ENCODE measurements at places on chromosomes 12 and 14.

DNA sequence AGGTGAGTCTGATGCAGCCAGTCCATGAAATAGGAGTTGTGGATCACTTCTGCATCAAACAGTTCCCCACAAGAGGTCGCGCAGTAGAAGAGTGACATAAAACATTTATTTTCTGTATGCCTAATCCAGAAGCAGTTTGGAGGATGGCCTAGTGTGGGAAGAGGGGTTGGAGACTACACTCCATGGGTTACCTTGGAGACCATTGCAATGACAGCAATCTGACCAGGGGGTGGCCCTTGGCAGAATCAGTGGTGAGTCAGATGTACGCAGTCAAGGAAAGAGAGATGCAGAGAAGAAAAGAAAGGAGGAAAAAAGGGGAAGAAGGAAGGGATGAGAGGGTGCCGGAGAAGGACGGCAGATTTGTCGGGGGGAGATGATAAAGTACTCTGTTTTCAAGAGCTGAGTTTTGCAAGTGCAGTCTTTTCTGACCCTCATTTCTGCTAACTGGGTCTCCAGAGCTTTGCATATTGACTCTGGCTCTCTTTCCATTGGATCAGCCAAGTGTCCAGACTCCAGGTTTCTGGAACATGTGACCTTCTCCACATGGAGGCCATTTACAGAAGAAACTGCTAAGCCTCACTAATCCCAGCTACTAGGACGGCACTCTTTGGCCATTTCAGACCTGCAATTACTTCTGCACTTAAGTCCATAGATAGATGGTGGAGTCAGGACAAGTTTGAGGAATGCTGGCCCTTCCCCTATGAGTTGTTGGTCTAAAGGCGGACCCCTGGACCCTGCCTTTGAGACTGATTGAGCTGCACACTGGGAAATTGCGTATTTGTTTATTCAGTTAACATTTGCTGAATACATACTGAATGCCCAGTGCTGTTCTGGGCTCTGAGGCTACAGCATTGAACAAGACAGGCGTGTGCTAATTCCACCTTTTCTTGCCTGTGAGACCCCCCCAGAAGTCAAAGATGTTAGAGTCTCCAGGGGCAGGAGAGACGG, 424.2 kb downstream of the BCL11B start:
- no peak for DNase-seq

- DNase-seq = no peak
Observed at GRCh38 chr12:42946871-42947381, 357.4 kb upstream of the PRICKLE1 start.

DNA sequence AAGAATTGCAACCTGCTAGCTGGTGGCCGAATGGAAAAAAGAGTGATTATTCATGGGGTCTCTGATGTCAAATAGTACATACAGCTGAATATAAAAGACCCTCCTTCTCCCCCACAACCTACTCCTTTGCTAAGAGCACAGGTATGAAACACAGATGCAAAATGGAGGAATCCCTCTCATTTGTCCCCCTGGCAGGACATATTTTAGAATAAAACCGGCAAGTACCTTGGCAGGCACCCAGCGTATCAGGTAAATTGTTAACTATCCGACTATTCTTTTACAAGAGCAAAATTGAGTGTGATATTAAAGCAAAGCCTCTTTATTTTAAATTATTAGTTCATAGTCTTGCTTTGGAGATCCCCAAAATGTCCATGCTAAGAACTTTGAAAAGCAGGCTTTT, 73.7 kb upstream of the USP44 start:
- DNase-seq = no peak

DNA sequence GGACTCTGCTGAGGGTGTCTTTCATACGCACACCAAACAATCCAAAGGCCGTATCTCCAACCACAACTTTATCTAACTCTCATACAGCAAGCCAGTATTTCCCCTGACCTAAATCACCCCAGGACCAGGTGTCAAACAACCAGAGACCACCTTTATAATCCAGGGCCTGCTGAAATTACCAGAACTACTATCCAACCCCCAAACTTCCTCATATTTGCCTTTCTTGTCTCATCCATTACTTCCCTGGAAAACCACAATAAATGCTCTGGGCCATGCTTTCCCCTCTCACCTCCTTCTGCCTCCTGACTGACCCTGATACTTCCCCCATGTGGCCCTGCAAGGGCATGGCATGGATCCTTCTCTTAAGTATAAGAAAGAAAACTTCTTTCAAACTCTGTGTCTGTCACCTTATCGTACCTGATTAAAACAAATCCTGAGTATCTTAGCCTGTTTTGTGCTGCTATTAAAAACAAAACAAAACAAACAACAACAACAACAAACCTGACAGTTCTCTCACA, 44.7 kb upstream of the CRACR2A start:
- no peak for DNase-seq

DNA sequence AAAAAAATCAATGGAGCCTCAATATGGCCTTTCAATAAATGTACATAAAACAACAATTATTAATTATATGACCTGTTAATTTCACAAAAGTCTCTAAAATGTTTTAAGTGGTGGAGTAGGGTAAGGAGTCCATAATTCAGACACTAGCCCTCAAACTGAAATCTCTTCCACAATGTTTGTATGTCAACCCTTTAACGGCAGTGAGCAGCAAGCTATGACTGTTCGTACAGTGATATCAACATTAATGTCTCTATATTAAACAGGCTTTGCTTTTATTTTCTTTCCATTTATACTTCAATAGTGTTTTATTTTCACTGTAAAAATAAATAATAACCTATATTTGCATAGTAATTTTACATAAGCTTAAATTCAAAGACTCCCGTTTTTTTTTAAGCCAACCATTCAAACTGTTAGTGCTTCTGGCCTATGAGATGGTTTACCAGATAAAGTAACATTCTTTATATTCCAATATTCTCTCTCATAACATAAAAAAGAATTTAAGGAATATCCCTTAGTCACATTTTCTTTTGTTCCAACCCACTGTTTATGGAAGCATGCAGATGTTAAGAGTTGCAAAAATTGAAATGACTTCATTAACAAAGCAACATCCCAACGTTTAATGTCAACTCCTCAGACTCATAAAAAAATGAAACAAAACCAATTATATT, 2.3 kb downstream of the CDK17 start:
- DNase-seq = no peak

DNA sequence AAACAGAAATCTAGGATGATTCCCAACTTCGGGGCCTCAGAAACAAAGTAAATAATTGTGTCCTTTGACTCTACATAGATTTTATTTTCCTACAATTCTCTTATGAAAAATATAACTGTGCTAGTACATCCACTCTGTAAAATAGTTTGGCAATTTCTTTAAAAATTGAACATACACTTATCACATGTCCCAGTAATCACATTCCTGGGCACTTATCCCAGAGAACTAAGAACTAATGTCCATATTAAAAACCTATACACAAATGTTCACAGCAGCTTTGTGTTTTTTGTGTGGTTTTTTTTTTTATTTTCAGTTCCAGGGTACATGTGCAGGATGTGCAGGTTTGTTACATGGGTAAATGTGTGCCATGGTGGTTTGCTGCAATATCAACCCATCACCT, 99.0 kb downstream of the KCNH5 start:
- no peak for DNase-seq

- DNase-seq = no peak
Observed at GRCh38 chr14:51897791-51898355, 37.5 kb downstream of the GNG2 start.

GRCh38 chr12:53128780-53129569, 25.7 kb downstream of the SOAT2 start:
- no peak for DNase-seq

All from mesothelial cell of epicardium (in vitro differentiated cells).